ENCODE measurements at places on chromosomes 12 and 14.

- no peak for DNase-seq
These were observed 93.0 kb downstream of the SLC41A2 start for GRCh38 chr12:104865080-104865479.

DNA sequence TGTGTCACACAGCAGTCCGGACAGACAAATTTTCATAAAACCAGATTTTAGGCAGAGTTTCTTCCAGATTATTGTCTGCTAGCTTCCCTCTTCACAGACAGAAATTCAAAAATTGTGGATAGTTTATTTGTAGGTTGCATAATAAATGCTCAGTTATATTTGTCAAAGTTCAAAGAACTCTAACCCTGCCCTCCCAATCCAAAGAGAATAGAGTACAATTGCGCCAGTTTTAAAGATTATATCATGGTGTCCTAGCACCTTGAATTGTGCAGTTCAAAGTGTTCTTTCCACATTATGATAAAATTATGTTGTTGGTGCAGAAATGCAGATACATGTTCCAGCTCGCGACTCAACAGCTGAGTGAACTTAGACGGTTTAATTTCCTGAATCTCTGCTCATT lies 263.1 kb downstream of the PRKD1 start:
- no peak for DNase-seq

- DNase-seq, result no peak
These were observed 19.5 kb upstream of the TTC9 start for GRCh38 chr14:70622111-70622712.

DNA sequence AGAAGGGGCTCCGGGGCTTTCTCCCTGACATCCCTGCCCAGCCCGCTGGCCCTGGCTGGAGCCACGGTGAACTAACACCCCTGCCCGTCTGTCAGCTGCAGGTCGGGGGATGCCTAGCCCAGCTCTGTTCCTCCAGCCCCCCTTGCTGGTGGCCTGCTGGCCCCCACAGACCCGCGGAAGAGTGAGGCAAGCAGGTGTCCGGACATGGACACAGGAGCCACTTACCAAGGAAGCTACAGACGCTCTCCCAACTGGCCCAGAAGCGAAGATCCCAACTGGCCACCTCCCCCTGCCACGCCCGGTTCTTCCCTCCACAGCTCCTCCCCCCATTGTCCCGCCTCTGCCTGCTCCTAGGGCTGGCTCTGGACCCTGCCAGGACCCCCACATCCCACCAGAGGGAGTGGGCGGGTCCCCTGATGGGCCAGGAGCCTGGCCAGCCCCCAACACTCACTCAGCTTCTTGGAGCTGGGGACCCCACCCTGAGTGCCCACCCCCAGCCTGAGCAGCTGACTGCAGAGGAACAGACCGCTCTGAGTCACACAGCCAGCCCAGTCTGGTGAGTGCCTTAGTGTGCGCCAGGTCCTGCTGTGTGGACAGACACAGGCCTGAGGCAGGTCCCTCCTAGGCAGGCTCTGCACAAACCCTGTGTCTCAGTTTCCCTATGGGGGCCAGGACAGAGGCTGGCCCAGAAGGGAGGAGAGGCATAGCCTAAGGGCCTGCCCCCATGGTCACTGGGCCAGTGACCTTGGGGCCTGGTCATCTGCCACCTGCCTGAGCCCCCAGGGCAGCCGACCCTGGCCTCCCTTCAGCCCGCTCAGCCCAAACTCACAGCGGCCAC lies 7.7 kb downstream of the AHNAK2 start:
- peak; percentile 81 for DNase-seq

DNA sequence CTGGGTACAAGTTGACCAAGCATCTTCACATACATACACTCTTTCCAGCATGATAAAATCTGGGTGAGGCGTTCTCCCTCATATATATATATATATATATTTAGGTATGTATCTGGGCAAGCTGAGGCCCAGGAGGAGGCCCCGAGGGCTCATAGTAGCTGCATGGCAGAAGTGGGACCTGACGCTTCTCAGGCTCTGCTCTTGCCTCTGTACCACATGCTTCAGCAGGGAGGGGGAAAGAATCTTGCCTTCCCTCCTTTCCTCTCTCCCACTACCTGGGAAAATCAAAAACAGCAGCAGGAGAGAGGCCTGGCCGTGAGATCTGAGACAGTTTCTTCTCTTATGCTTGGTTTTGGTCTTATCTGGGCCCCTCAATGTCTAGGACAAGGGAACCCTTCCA lies 9.2 kb downstream of the PPP1R1A start:
- no peak for DNase-seq

DNA sequence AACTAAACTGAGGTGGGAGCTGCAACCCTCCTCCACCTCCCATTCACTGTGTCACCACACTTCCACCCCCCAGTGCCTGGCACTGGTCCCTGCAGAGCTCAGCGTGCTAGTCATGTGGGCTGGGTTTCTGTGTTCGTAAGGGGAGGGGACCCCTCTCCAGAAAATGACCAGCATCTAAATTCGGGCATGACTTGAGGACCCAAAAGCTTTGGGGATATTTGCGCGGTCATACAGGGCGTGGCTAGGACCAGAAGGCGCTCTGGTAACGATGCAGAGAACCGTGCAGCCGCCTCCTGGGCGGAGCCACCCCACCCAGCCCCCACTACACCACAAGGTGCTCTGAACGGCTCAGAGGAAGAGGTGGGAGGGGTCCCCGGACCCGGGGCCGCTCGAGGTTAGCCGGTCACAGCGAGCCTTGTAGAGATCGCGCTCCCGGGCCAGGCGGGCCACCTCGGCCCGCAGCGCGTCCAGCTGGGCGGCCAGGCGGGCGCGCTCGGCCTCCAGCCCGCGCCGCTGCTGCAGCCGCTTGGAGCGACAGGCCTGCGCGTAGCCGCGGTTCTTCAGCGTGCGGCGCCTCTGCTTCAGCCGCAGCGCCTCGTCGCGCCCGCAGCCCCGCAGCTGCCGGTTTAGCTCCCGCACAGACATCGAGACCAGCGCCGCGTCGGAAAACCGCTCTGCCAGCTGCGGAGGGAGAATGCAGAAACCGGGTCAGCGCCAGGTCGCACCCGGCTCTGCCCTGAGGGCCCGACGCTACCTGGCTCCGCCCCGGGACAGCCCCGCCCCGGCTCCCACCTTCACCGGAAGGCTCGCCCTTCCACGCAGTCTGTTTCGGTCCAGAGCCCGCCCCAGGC lies 9.8 kb downstream of the CPNE6 start:
- no peak for DNase-seq

DNA sequence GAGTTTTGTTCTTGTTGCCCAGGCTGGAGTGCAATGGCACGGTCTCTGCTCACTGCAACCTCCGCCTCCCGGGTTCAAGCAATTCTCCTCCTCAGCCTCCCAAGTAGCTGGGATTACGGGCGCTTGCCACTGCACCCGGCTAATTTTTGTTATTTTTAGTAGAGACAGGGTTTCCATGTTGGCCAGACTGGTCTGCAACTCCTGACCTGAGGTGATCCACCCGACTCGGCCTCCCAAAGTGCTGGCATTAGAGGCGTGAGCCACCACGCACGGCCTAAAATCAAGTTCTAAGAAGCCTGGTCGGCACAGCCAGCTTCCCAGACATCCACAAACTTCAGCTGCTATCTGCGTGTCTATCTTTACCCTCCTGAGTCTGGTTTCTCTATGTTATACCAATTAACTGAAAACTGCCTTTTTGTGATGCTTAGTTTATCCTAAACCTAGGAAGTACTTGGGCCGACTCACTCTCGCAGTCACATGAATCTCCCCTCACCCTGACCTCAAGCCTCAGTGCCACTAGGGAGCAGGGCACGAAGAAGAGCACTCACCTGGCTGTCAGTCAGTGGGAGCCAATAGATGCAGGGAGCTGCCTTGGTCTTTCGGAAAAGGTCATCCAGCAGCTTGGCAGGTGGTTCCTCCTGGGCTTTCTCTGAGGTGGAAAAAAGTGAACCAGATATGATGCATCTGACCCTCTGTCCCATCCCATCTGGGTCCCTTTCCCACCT lies 3.4 kb upstream of the CDH24 start:
- no peak for DNase-seq

DNA sequence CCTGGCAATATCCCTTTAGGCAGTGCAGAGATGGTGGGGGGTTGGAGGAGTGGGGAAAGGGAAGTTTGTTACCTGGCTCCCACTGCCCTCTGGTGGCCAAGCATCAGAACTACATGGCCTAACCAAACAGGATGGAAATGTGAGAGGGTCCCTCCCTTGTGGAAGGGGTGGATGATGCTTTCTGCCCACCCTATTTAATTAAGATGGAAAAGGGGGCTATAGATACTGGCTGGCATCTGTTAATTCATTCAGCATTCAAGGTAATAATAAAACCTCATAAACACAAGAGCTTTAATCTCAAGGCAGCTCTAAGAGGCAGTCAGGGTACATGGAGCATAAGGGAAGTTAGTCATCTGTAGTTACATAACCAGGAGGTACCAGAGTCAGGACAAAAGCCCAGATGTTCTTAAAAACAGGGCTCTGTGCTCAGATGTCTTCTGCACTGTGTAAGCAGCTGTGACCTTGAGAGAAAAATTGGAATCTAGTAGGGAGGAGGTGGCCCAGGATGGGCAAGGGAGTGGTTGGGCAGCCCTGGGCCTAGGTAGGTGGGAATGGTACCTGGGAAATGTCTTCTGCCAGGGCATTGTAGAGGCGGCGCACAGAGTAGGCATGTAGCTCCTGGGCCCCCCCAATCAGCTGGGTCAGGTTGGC lies 4.6 kb downstream of the AP1G2 start:
- DNase-seq, result no peak

- DNase-seq, result no peak
These were observed 32.8 kb downstream of the CCER1 start for GRCh38 chr12:90922145-90922627.

DNA sequence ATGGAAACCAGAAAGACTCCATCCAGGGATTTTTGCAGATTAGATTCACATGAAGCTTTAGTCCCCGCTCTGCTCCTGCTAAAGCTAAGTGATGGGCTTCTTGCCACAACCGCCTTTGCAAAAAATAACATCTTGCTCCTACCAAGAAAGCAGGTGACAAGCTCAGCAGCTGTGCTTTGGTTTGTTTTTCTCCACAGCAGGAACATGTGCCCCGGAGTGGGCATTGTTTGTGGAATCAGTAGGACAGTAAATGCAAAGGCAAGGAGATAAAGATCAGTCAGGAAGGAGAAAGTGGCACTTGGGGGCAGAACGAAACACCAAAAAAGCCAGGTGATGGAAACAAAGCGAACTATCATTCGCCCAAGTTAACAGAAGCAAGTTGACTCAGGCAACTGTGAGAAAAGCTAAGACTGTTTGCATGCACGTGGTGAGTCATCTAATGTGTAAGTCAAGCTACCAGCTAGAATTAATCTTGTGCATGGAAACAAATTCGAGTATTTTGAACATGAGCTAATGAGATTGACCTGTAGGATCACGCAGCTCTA lies 165.5 kb upstream of the PLXNC1 start:
- DNase-seq, result peak; percentile 49

DNA sequence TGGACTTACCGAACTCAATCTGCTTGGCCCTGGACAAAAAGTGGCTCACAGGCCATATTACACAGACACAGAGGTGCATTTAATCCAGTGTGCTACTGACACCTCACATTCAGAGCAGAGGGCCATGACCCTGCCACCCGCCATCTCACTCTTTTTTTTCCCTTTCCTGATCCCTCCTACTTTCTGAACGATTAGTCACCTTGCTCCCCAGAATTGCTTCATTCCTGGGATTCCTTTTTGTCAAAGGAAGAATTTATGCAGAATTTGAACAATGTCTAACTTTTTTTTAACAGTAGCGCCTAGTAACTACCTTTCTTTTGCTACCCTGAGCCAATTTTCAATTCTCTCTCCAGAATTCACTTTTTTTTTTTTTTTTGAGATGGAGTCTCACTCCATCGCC lies 4.6 kb downstream of the PKP2 start:
- no peak for DNase-seq

GRCh38 chr12:110857528-110857927 lies 10.7 kb downstream of the CCDC63 start:
- DNase-seq, result no peak

- no peak for DNase-seq
These were observed 206.4 kb upstream of the FKBP4 start for GRCh38 chr12:2588345-2588744.

DNA sequence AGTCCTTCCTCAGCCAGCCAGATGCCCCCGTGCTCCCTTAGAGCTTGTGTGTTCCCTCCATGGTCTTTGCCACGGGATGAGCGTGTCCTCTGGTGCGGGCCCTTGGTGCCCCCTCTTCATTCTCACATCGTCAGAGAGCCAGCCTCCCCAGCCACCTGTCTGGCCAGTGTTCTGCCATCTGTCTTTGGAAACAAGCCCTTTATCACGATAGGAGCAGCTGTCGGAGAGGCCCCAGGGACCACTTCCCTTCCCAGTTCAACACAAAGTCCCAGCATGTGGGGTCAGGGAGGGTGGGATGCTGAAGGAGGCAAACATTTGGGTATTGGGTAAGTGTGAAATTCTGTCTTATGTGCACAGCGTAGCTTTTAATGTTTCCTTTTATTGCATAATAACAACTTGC lies 44.5 kb downstream of the DYNC1H1 start:
- DNase-seq, result no peak

GRCh38 chr12:67697443-67697842 lies 48.9 kb downstream of the DYRK2 start:
- peak; percentile 27 for DNase-seq

- DNase-seq, result no peak
These were observed 8.4 kb downstream of the AHNAK2 start for GRCh38 chr14:104969741-104970230.

GRCh38 chr12:12216349-12217017 lies 50.4 kb downstream of the LRP6 start:
- DNase-seq, result no peak

GRCh38 chr14:36604757-36605505 lies 22.5 kb upstream of the NKX2-8 start:
- DNase-seq, result peak; percentile 52
